Stimulated activated CD4-positive, alpha-beta T cell treated with anti-CD3 and anti-CD28 coated beads, Interleukin-12 subunit alpha, Interleukin-12 subunit beta, amount 100 ng/mL, for 24 hours (primary cell): ENCODE measurements at places on chromosomes 4 and X.

DNA sequence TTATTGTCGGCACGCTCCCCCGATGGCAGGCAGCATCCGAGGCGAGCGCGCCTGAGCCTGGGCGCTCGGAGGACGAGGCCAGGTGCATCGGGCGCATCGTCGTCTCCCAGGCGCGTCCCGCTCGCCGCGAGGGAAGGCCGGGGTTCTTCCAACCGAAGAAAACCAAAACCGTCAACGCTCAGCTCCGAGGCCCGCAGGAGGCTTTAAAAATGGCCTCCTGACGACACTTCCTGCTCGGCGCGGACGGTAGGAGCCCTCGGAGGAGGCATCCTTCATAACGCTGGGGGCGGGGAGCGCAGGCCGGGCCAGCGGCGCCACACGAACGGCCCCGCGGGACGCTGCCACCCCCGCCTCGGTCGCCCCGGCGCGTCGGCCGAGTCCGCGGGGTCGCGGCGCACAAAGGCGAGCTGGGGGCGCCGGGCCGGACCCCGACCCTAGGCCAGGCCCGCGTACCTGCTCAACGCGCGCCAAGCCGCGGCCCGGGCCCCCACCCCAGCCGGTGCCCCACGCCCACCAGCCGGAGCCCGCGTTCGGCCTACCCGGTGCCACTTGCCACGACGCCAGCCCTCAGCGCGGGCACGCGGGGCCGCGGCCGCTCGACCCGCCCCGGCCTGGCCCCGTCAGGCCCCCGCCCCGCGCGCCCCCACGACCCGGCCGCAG, 501 bp downstream of the ZNF518B start:
- peak; percentile 49 for DNase-seq

DNA sequence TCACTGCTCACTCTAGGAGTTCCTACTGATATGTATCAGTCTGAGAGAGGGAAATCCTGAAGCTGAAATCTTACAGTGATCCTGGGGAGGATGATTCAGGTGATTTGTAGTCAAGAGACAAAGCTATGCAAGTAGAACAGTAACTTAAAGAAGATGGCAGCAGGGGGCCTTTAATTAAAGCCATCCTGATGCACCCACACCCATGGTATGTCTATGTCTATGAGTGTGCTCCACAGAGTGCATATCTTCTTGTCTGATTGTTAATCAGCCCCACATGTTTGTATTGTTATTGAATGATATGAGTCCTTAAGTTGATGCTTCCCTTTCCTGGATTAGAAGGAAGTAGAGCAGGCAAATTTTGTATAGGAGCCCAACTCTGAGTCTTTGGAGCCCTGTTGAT, 78.8 kb downstream of the NHS start:
- DNase-seq: no peak

DNA sequence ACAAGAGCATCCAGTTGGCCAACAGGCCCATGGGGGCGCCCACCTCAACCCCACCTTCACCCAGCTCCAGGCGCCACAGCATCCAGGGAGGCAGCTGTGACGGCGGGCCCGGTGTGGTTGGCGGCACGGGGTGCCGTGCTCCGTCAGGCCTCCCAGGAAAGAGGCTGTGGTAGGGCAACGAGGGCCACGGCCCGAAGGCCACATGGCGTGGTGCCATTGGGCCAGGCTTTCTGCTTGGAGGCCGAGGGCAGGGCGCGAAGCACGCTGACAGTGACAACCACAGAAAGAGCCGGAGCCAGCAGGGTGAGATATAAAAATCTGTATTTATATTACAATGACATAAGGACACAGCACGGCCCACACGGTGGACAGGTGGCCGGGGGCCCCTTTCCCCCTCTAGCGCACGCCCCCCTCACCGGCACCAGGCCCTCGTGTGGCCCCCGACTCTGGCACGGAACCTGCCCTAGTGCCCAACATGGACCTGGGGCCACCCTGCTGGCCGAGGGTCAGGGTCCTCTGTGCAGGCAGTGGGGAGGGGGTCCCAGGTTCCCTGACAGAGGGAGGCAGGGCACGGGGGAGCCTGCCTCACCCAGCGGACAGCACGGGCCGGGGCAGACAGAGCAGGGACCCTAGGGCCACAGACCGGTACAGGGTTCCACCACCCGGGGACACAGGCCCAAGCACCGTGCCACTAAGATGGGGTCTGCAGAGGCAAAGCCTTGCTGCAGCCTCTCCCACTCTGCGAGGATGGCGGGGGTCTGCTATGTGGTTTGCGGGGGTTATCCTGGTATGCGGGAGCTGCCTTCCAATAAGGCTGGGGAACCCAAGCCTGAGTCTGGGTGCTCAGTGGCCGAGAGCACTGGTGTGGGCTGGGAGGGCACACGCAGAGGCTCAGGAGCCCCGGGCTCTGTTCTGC, 5.5 kb upstream of the HAUS3 start:
- no peak for DNase-seq

DNA sequence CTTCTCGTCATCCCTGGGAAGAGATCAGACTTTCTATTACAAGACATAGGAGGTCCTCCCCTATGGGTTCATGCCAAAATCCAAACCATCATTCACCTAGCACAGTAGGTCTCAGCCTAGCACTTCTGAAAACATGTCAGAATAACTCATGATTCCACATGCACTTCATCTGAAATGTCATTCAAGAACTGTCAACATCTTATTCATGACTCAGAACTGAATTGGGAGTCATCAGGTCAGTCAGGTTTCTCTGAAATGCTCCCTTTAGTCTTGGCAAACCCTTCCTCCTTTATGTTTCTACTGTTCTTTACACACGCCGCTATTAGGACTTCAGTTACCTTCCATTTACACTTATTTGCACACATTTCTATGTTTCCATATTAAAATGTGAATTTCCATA, 67.2 kb downstream of the ANTXR2 start:
- DNase-seq: no peak

GRCh38 chrX:46029777-46030176, 515.4 kb downstream of the ZNF674 start:
- no peak for DNase-seq

DNA sequence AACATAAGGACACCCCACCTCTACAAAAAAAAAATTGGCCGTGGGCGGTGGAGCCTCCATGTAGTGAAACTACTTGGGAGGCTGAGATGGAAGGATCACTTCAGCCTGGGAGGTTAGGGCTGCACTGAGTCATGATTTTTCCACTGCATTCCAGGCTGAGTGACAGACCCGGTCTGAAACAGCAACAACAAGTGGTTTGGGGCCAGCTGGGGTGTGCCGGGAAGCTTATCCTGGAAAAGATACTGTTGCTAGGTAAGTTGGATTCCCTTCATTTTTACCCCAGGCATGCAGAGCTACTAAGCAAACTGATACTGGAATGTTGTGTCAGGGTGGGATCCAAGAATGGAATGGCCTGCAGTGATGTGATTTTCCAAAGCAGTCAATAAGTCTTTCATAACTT, 57.0 kb downstream of the XAGE2 start:
- DNase-seq: no peak
